Hematopoietic multipotent progenitor cell treated with erythropoietin and hydrocortisone succinate and interleukin-3 and kit ligand, for 8 days (in vitro differentiated cells): ENCODE measurements at places on chromosomes 11 and 22.

GRCh38 chr11:706957-707816, 1.2 kb downstream of the EPS8L2 start:
- no peak for DNase-seq

DNA sequence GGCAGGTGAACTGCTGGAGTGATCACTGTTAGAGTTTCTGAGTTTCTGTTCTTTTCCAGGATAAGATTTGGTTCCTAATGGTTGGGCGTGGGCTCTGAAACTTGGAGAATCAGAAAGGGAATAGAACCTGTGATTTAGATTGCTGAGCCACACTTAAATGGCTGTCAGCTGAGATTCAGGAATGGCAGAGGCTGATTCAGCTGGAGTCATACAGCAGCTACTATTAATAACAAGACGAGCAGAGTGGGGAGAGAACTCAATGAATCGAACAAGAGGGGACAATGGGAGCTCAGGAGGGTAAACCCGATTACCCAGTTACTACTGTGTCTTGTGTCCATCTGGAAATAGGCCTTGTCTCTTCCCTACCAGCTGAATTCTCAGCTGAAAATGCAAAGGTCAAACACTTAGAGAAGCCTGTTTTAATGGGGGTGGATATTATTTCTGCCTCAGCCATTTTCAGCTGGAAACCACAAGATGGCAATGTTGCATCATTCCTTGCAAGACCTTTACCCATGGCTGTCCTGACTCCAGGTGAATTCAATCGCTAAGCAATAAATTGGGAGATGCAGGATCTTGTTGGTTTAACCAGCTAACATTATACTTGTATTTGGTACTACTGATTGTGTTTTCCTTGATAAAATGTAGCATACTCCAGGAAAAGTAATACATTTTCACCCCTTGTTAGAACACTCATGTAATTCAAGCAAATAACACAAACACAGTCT, 104.5 kb upstream of the RAG2 start:
- peak; percentile 61 for DNase-seq

DNA sequence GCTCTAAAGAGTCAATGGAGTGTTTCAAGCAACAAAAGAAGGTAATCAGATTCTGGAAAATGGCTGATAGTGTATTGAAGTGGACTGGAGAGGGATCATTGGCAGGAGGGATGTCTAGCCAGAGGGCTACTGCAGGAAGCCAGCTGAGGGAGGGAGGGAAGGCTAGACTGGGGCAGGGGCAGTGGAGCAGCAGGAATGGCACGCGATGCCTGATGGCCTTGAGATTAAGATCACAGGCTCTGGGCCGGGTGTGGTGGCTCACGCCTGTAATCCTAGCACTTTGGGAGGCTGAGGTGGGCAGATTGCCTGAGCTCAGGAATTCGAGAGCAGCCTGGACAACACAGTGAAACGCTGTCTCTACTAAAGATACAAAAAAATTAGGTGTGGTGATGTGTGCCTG, 47.5 kb upstream of the PRDM11 start:
- DNase-seq, result no peak

- DNase-seq, result no peak
Measured at GRCh38 chr11:8328231-8328794, 64.6 kb upstream of the LMO1 start.

GRCh38 chr11:76690736-76691135, 20.2 kb upstream of the LRRC32 start:
- no peak for DNase-seq

- DNase-seq, result no peak
Measured at GRCh38 chr11:65793625-65794400, 7.0 kb downstream of the OVOL1 start.

GRCh38 chr22:37633625-37634416, 5.6 kb upstream of the SH3BP1 start:
- peak; percentile 65 for DNase-seq

DNA sequence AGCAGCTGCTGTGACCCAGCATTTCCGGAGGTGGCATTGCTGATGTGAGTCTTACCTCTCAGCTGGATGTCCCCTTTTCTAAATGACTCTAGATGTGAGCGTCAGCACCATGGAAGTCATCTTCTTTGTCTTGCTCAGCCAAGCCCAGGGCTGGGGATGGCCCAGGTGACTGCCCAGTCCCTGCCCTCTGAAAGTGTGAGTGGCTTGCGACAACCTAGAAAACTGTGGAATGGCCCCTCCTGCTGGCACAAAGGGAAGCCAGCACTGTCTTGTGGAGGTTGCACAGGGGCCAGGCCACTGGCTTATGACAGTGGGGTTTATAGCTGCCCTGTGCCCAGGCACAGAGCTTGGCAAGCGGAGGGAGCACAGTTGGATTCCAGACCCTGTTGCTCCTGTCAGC, 6.2 kb downstream of the TUB start:
- DNase-seq, result no peak

- no peak for DNase-seq
Measured at GRCh38 chr22:19448739-19449421, 1.4 kb upstream of the C22orf39 start.

GRCh38 chr22:26287382-26288225, 118.3 kb downstream of the SEZ6L start:
- no peak for DNase-seq

GRCh38 chr11:122359081-122359571, 243.1 kb upstream of the BLID start:
- DNase-seq, result no peak
